ENCODE measurements at places on chromosomes 2 and 18.
A peak's percentile ranks its signal among the peaks of the same experiment; 100 is the strongest.

GRCh38 chr2:64403426-64403825 lies 50.5 kb upstream of the LGALSL start:
- no peak overlapping the region for H3K4me3 ChIP-seq
- no peak overlapping the region for H3K27ac ChIP-seq
- H3K4me1 ChIP-seq, result peaks cover 18% of the 10 kb centered on the region
- H3K36me3 ChIP-seq, result no peaks in the 10 kb centered on the region
- no peaks in the 10 kb centered on the region for H3K27me3 ChIP-seq
- DNase-seq, result no peak

- no peaks in the 10 kb centered on the region for H3K4me1 ChIP-seq
- DNase-seq, result peak; percentile 76
- no peaks in the 10 kb centered on the region for H3K36me3 ChIP-seq
- H3K27me3 ChIP-seq, result no peaks in the 10 kb centered on the region
These were observed 82.3 kb upstream of the XPO1 start for GRCh38 chr2:61620244-61621159.

- DNase-seq, result peak; percentile 14
- H3K36me3 ChIP-seq, result no peaks in the 10 kb centered on the region
- no peak overlapping the region for H3K4me3 ChIP-seq
- H3K27ac ChIP-seq, result peak overlapping the region; percentile 13
- no peaks in the 10 kb centered on the region for H3K27me3 ChIP-seq
- H3K4me1 ChIP-seq, result peaks cover 4% of the 10 kb centered on the region
These were observed 36.4 kb downstream of the CACNB4 start for GRCh38 chr2:152062125-152063091.

GRCh38 chr2:95018301-95018700 lies 7.2 kb upstream of the MAL start:
- no peak for DNase-seq
- H3K27me3 ChIP-seq, result peaks cover 10% of the 10 kb centered on the region
- no peak overlapping the region for H3K27ac ChIP-seq
- H3K36me3 ChIP-seq, result no peaks in the 10 kb centered on the region

DNA sequence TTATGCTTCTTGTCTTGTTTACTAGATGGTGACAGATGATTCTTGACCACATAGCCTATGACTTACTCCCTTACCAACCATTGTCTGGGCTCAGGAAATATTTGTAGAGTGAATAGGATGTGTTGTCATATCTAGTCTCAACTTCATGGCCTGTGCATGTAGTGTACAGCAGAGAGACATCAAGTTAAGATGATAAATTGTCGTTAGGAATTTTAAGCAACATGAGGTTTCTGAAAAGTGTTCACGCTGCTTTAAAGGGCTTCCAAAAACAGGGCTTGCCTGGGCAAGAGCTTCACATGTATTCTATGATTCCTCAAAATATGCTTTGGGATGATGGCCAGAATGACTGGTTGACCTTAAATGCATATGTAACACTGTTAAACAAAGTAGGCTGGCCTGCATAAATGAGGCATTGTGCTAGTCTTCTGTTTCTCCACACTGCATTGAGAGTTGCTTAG lies 424.0 kb downstream of the RND3 start:
- H3K4me3 ChIP-seq, result no peak overlapping the region
- peak; percentile 65 for DNase-seq
- peaks cover 5% of the 10 kb centered on the region for H3K4me1 ChIP-seq
- H3K27me3 ChIP-seq, result no peaks in the 10 kb centered on the region

DNA sequence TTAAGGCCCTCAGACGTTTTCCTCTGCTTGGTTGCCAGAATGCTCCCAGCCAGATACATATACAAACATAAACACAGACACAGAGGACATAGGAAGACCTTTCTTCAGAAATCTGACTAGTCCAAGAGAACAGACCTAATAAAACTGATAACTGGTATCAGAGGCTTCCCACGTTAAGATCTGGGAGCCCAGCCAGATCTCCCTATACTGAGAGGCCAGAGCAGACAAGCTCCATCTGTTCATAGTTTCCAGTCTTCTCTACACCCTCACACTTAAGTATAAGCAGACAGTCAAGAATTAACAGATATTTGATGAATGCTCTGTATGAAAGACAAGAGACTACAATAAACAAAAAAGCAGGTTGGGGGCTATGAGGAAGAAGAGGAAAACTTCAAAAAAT lies 240.5 kb upstream of the CHAC2 start:
- H3K4me3 ChIP-seq, result no peak overlapping the region
- H3K4me1 ChIP-seq, result no peaks in the 10 kb centered on the region
- DNase-seq, result no peak
- H3K27me3 ChIP-seq, result no peaks in the 10 kb centered on the region
- no peak overlapping the region for H3K27ac ChIP-seq

DNA sequence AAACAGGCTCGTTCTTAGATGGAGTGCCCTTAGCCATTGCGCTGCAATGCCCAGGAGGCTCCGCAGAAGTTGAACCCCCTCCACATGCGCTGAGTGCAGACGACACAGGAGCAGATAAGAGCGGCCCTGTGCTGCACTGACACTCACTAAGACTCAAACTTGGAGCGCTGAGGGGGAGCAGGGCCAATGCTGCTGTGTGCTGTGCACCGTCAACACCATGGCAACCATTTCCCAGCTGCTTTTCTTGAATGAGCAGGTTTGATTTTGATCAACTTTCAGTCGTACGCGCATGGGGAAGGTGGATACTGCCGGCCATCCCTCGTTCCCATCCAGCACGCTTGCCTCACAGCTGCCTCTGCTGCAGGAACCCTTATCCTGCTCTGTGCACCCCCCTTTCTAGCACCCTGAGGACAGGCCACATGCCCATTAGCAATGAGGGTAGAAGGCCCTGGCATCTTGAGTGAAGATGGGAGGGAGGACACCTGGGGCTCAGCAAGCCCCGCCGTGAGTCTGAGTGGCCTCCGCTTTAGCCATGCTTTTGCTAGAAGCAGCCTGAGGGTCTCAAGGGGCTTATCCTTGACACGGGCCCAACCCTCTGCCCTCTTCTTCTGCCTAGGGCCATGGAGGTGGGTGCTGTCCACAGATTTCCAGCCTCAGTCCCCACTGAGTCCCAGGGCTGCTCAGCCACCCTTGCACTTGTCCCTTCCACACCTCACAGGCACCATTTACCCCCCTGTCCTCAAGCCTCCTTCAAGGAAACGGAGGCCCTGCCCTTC lies 271.9 kb downstream of the PHLPP1 start:
- peaks cover 4% of the 10 kb centered on the region for H3K27me3 ChIP-seq
- no peak for DNase-seq
- H3K4me1 ChIP-seq, result no peaks in the 10 kb centered on the region
- no peak overlapping the region for H3K4me3 ChIP-seq

- H3K27me3 ChIP-seq, result no peaks in the 10 kb centered on the region
- DNase-seq, result no peak
- no peaks in the 10 kb centered on the region for H3K4me1 ChIP-seq
- H3K27ac ChIP-seq, result peak overlapping the region; percentile 50
- no peaks in the 10 kb centered on the region for H3K36me3 ChIP-seq
- H3K4me3 ChIP-seq, result peak overlapping the region; percentile 60
These were observed 983 bp downstream of the MTX2 start for GRCh38 chr2:176270100-176270750.

DNA sequence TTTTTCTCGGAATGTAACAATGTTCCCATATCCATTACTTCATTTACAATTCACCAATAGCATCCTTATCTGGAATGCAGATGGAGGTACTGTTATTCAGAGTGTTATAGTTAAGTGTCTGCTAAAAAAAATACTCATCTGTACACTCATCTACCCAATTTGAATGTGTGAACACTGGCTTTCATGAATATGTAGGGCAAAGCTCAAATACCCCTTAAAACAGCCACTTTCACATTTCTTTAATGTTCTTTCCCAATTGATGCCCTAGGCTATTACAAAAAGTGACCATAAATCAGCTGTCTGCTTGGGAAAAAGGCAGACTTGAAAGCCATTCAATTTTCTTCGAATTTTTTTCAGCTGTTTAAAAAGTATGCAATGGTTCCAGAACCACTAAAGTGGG lies 796.3 kb upstream of the FSHR start:
- no peaks in the 10 kb centered on the region for H3K27me3 ChIP-seq
- H3K27ac ChIP-seq, result no peak overlapping the region
- no peaks in the 10 kb centered on the region for H3K4me1 ChIP-seq
- H3K4me3 ChIP-seq, result no peak overlapping the region
- H3K36me3 ChIP-seq, result no peaks in the 10 kb centered on the region

- DNase-seq, result no peak
- H3K27me3 ChIP-seq, result no peaks in the 10 kb centered on the region
- H3K36me3 ChIP-seq, result peaks cover 23% of the 10 kb centered on the region
- H3K27ac ChIP-seq, result no peak overlapping the region
These were observed 32.0 kb downstream of the CENPO start for GRCh38 chr2:24824966-24825882.

DNA sequence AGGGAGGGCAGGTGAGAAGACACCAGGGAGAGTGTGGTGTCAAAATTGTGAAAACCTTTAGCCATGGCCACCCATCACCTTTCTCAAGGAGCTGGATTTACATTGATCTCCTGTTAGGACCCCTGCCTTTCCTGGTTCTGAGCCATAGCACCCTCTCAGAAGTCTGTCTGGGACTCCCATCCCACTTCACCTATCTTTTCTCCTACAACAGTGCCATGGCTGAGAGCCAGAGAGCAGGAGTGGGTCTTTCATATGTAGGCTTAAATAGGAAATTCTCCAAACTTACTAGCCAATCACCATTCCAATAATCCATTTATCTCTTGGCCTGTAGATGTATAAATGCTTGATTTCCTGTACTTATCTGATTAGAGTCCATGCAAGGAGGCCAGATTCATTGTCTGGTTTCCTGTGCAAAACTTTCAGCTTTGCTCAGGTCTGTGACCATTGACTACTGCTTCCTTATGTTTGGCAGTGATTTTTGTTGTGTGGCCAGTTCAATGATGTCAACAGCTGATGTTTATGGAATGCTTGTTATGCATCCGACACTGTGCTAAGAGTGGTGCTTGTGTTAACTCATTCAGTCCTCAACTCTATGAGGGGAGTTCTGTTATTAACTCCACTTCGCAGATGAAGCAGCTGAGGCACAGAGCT lies 57.6 kb upstream of the IGFBP5 start:
- H3K27ac ChIP-seq, result no peak overlapping the region
- H3K4me3 ChIP-seq, result no peak overlapping the region
- H3K4me1 ChIP-seq, result no peaks in the 10 kb centered on the region
- DNase-seq, result no peak

DNA sequence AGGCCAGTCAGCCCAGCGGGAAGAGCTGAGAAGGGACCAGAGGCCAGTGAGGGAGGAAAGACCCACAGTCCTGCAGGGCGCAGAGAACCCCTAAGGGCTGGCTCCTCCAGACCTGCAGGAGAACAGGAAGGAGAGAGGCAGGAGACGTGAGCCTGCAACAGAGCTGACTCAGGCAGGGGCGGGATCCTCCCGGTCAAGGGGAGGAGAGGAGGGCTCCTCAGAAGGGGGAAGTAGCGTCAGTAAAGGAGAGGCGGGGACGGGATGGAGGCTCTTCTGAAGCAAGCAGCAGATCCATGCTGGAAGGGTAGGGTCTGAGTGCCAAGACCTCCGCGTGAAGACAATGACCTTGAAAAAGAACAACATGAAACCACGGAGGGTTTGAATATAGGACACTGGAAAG lies 50.8 kb downstream of the TRABD2A start:
- no peak overlapping the region for H3K27ac ChIP-seq
- DNase-seq, result peak; percentile 36
- no peaks in the 10 kb centered on the region for H3K36me3 ChIP-seq
- H3K27me3 ChIP-seq, result no peaks in the 10 kb centered on the region
- no peaks in the 10 kb centered on the region for H3K4me1 ChIP-seq
- H3K4me3 ChIP-seq, result no peak overlapping the region

GRCh38 chr2:207073801-207074678 lies 91.7 kb downstream of the KLF7 start:
- H3K27ac ChIP-seq, result no peak overlapping the region
- DNase-seq, result peak; percentile 26
- no peak overlapping the region for H3K4me3 ChIP-seq

GRCh38 chr2:39487398-39488250 lies 50.5 kb upstream of the MAP4K3 start:
- peak overlapping the region; percentile 1 for H3K27ac ChIP-seq
- peak; percentile 87 for DNase-seq
- peaks cover 11% of the 10 kb centered on the region for H3K4me1 ChIP-seq
- H3K36me3 ChIP-seq, result peaks cover 1% of the 10 kb centered on the region
- no peaks in the 10 kb centered on the region for H3K27me3 ChIP-seq

- no peak overlapping the region for H3K27ac ChIP-seq
- peak; percentile 29 for DNase-seq
- no peaks in the 10 kb centered on the region for H3K27me3 ChIP-seq
- H3K36me3 ChIP-seq, result no peaks in the 10 kb centered on the region
These were observed 30.5 kb upstream of the ATP8B1 start for GRCh38 chr18:57833441-57834101.

- H3K4me1 ChIP-seq, result no peaks in the 10 kb centered on the region
- H3K27me3 ChIP-seq, result no peaks in the 10 kb centered on the region
- H3K4me3 ChIP-seq, result no peak overlapping the region
- H3K27ac ChIP-seq, result no peak overlapping the region
- DNase-seq, result no peak
These were observed 208.5 kb downstream of the SH3BP4 start for GRCh38 chr2:235160281-235160810.

GRCh38 chr2:118853129-118853640 lies 5.7 kb upstream of the EN1 start:
- peaks cover 96% of the 10 kb centered on the region for H3K27me3 ChIP-seq
- H3K27ac ChIP-seq, result no peak overlapping the region
- no peaks in the 10 kb centered on the region for H3K36me3 ChIP-seq
- DNase-seq, result no peak
- no peaks in the 10 kb centered on the region for H3K4me1 ChIP-seq

GRCh38 chr2:101673920-101674319 lies 23.6 kb upstream of the MAP4K4 start:
- H3K36me3 ChIP-seq, result no peaks in the 10 kb centered on the region
- H3K27ac ChIP-seq, result no peak overlapping the region
- no peak for DNase-seq

- peaks cover 1% of the 10 kb centered on the region for H3K36me3 ChIP-seq
- DNase-seq, result peak; percentile 92
- H3K4me3 ChIP-seq, result no peak overlapping the region
- H3K4me1 ChIP-seq, result peaks cover 6% of the 10 kb centered on the region
- no peak overlapping the region for H3K27ac ChIP-seq
These were observed 2.3 kb downstream of the DCAF17 start for GRCh38 chr2:171436307-171436706.

DNA sequence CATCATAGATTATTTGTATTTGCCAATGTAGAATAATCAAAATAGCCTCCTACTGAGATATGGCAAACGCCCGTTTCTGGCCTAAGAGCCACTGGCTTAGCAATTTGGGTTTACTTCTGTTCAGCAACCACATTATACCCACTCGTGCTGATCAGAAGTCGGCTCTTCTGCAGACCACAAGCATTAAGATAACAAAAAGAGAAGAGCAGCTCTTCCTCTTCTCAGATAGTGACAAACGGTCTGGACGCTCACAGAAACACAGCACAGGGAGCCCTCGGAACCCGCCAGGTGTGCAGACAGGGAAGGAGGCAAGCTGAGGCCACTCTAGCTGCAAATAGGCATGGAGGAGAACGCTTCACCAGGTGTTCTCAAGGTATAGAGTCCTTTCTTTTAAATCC lies 164.0 kb downstream of the HDAC4 start:
- no peaks in the 10 kb centered on the region for H3K27me3 ChIP-seq
- H3K36me3 ChIP-seq, result no peaks in the 10 kb centered on the region
- no peak for DNase-seq
- no peak overlapping the region for H3K4me3 ChIP-seq
- no peak overlapping the region for H3K27ac ChIP-seq

GRCh38 chr2:182097571-182098164 lies 112.0 kb downstream of the PPP1R1C start:
- no peaks in the 10 kb centered on the region for H3K4me1 ChIP-seq
- H3K36me3 ChIP-seq, result no peaks in the 10 kb centered on the region
- H3K27ac ChIP-seq, result no peak overlapping the region
- no peak for DNase-seq
